ENCODE measurements at places on chromosomes 2 and 18.

GRCh38 chr2:109279243-109279860 is 150.3 kb downstream of the SH3RF3 start:
- no peak for DNase-seq

- no peak for DNase-seq
Observed at GRCh38 chr18:55401638-55402191, 186.3 kb downstream of the TCF4 start.

DNA sequence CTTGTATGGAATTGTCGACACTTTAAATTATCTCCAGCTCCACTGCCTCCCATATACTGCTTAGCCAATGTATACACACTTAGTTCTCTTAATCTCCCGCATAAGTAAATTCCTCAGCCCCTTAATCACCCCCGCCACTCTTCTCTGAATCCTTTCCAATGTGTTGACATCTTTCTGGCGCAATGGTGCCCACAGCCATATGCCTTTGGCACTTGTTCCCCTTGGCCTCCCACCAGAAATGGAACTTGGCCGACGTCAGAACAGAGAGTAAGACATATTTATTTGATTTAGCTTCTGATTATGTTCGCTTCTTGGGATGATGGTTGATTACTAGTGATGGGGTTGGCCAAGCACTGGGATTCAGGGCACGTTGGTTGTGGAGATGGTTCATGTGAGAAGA is 1089.3 kb upstream of the CELF4 start:
- no peak for DNase-seq

- no peak for DNase-seq
Observed at GRCh38 chr2:181378491-181378890, 78.7 kb upstream of the ITGA4 start.

DNA sequence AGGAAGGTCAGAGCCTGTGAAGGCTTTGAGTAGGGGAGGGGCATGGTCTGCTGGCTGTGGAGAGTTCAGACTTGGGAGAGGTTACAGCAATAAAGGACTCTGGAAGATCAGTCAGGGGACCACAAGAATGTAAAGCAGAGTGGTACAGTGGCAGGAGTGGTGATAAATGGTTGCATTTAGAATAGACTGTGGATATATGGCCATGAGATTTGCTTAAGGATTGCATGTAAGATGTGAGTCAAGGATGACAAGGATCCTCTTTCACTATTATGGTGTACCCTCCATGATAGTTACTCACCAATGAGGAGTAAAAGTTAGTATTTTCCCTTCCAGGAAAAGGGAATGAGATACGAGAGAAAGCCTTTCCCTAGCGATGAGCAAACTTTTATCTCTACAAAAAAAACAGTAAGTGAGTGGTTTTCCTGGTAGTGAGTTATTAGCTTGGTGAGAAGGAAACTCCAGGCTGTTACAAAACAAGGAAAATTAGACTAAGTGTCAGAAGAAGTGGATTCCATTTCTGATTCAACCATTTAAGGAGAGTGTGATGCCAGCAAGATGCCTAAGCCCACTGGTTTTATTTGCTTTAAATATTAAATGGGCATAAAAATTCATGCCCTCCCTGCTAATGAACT is 818.0 kb upstream of the ACVR2A start:
- DNase-seq, result peak; percentile 86

DNA sequence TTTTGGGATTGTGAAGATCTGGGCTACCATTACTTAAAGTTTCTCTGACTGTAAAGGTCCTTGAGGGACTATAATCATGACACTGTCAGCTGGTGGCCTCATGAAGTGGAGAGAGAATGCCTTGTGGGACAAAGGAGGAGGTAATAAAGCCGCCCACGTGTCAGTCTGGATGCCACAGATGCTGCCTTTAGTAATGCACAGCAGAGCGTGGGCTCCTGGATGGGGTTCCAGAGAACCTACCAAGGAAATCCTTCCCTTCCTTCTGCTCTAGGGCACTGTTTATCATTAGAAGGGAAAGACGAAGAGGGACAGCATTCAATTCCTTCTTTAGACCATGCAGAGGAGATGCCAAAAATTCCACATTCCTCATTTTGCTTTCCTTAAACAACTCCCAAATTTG is 63.5 kb downstream of the COL5A2 start:
- no peak for DNase-seq

- DNase-seq, result no peak
Observed at GRCh38 chr2:195560209-195560895, 96.7 kb upstream of the SLC39A10 start.

GRCh38 chr18:61651880-61652268 is 240.9 kb downstream of the RNF152 start:
- no peak for DNase-seq

DNA sequence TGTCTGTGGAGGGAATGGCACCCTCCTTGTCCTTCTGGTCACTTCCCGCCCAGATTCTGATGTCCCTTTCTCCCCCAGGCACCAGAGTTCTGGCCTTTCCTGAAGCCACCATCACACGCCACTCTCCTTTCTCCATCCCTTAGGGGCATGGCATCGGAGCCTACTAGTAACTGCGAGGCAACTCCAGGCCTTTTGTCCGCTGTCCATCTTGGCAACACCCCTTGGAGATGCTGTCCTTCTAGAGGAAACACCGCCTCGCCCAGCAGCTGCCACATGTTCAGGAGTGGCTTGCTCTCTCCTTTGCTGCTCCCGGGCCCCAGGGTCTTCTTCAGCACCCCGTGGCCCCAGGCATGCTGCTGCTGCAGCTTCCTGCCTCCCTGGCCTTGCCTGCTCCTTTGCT is 267.0 kb downstream of the SRBD1 start:
- no peak for DNase-seq

GRCh38 chr2:108627911-108628567 is 91.2 kb upstream of the RANBP2 start:
- DNase-seq, result no peak

DNA sequence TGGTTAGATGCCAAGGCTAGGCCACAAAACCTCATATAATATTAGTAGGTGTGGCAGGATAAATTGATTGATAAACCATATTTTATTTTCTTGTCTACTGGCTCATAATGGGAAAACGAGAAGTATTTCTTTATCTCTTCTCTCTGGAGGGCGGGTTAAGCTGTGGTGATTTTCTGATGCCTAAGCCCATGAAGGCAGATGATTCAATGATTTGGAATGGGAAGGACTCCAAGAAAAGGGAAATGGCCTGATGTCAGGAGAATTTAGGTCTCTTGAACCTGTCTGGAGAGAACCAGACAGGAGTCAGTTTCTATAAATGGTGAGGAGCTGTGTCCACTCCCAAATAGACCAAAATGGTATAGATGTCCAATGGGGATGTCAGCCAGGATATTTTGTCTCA is 18.7 kb upstream of the MAP4K3 start:
- no peak for DNase-seq

DNA sequence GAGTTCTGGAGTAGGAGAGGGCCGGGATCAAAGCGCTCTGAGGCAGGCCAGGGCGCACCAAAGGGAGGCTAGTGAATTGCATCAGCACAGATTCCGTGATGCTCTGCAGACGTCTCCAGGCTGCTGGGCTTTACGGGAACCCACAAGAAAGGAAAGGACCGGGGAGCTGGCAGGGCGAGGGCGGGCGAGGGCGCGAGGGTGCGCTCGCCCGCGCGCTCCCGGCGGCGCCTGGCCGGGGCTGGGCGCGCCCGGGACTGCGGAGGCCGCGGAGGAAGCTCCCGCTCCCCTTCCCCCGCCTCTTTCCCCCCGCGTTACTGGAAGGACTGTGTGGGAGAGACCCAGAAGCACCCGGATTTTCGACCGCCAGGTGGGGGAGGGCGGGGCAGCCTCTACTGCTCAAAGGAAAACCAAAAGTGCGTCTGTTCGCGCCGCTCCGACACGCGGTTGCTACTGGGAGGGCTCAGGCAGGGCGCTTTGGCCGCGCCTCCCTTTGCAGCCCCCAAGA is 2.4 kb upstream of the FOSL2 start:
- DNase-seq, result peak; percentile 85

GRCh38 chr2:75403991-75404428 is 156.7 kb downstream of the EVA1A start:
- peak; percentile 31 for DNase-seq

GRCh38 chr18:53567929-53568574 is 656.4 kb downstream of the MBD2 start:
- peak; percentile 12 for DNase-seq

- DNase-seq, result no peak
Observed at GRCh38 chr18:1663879-1664705, 759.4 kb downstream of the ADCYAP1 start.

DNA sequence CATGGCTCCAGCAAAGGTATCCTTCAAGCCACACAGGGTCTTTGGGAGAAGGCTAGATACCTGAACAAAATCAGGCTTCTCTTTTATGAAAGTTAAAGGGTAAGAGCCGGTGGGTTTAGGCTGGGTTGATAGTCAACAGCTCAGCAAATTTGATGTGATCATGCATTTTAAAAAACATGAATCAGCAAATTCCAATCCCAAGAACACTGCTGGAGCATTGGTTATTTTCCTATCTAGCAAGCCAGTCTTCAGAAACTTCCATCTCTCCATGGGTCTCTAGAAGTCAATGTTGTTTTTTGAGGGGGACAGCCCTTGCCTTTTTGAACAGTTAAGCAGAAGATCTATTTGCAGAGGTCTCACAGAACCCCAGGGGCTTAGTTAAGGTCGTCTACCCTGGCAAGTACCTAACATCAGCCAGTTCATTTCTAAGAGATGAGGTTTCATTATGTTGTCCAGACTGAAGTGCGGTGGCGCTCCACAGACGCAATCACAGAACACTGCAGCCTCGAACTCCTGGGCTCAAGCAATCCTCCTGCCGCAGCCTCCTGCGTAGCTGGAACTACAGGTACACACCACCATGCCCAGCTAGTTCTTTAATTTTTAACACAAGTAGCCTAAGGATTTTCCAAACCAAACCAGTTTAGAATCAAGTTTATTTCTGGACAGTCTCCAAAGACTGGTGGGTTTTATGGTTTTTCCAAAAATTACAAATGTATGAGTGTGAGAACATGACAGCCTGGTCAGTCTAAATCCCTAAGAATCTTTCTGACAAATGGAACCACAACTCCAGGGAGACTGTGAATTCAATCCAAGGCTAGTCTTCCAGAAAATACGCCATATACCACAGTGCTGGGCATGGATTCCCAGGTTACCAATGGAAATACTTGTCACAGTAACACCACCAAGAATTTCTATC is 4.1 kb upstream of the ZCCHC2 start:
- peak; percentile 55 for DNase-seq

GRCh38 chr2:190159453-190159852 is 96.9 kb upstream of the MSTN start:
- peak; percentile 98 for DNase-seq

DNA sequence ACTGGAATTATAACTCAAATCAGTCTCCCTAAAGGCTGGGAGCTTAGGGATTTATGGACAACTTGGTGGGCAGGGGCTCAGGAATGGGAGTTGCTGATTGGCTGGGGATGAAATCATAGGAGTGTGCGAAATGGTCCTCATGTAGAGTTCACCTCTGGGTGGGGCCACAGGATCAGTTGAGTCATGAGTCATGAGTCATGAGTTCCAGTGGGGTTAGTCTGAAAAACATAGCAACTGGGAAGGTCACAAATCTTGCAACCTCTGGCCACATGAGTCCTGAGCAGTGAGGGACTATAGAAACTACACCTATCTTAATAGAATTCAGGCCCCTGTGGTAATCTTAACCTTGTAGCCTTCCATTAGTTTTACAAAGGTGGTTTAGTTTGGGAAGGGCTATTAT is 383.3 kb downstream of the RBM43 start:
- DNase-seq, result peak; percentile 59

DNA sequence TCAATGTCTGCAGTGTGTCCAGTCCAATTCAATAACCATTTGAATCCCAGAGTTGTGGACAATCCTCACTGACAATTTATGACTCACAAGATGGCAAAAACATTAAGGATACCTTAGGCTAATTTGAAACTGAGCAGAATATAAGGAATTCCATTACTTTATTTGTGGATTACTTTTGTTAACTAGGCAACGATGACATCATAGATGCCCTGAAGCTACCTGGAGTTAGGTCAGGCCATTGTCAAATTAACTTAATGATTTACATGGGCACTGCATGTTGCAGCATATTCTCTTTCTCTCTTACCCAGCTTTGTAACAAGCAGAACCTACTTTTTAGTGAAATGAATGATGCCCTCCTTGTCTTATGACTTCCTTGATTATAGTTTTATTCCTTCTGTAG is 100.0 kb upstream of the CDCA7 start:
- DNase-seq, result no peak

- peak; percentile 63 for DNase-seq
Observed at GRCh38 chr2:42859006-42859552, 66.7 kb upstream of the HAAO start.

GRCh38 chr2:235411905-235412485 is 81.8 kb upstream of the AGAP1 start:
- no peak for DNase-seq

DNA sequence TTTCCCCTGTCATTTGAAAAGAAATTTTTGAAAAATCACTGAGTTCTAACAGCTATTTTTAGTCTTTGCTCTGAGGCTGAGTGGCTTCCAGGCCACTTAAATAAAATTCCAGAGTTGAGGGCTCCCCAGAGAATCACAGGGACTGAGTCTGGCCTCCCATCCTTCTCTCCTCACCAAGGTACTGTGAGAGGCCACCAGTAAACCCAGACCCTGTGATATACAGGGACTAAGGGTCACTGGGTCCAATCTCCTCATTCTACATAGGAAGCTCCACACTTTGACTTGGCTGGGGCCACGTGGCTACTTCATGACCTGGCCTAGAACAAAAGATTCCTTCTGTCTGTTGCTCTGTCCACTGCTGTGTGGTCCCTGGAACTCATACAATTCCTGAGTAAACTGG is 123.2 kb upstream of the CDCA7 start:
- no peak for DNase-seq

DNA sequence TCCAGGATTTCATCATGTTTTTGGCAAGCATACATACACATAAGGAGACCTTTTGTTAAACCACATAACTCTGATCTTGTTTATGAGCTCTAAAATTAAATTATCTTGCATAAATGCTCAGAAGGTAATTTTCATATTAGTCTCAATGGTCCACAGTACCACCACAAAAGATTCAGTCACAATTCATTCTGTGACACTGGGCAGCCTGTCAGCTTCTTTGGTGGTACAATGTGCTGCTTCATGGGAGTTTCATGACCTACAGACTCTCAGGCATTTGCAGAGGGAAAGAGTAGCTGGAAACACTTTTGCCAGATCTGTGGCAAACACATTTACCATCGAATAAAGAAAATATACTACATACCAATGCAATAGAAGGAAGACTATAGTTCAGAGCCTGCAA is 51.3 kb upstream of the ZNF397 start:
- DNase-seq, result no peak

DNA sequence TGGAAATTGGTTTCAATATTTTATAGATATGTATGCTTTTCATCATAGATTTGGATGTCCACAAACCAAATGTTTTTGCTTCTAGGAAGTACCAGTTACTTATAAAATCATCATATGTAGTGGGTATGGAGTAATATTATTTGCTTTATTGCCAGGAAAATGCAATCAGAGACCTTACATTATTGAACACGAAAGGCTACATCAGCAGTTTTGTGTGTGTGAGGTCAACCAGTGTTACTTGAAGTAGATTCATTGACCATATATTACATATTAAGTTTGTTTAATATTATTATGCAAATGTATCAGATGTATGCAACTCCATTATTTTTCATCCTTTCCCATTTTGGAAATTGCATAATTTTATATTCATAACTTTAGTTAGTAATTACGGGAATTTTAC is 219.1 kb upstream of the MMADHC start:
- DNase-seq, result no peak
